ENCODE measurements at places on chromosomes 11 and 22. TPM values are rescaled to one million over a fixed set of nuclear protein-coding genes. Genes with fewer than 3 reads are reported as not detected.

TMA7B gene
- 0.12 TPM for total RNA-seq

ZBED4 gene
- total RNA-seq = 12.5 TPM

AMBRA1 gene
- total RNA-seq = 46.8 TPM

MAJIN gene
- total RNA-seq = 0.70 TPM

TREH gene
- 2.0 TPM for total RNA-seq

KCNJ1 gene
- total RNA-seq = 120 TPM

NEFH gene
- 1.6 TPM for total RNA-seq

PLCB3 gene
- 16.9 TPM for total RNA-seq

P2RY6 gene
- total RNA-seq = 1.5 TPM

FGF4 gene
- not detected for total RNA-seq

OR2AG1 gene
- total RNA-seq = not detected

OR2AG2 gene
- 0.18 TPM for total RNA-seq

RAPSN gene
- total RNA-seq = 12.8 TPM

SOX10 gene
- 1.9 TPM for total RNA-seq

SHANK3 gene
- 23.5 TPM for total RNA-seq

SLC22A12 gene
- total RNA-seq = 4.6 TPM

SHANK2 gene
- 72.7 TPM for total RNA-seq

DERL3 gene
- total RNA-seq = 2.9 TPM

SYCE3 gene
- 0.58 TPM for total RNA-seq

MOGAT2 gene
- 0.53 TPM for total RNA-seq

ASPHD2 gene
- total RNA-seq = 2.7 TPM

MS4A4A gene
- 7.9 TPM for total RNA-seq

C11orf42 gene
- not detected for total RNA-seq

FAM227A gene
- 9.8 TPM for total RNA-seq

ARFGAP2 gene
- 122 TPM for total RNA-seq

C11orf16 gene
- 0.47 TPM for total RNA-seq

OR8G1 gene
- total RNA-seq = not detected

PACSIN3 gene
- 52.4 TPM for total RNA-seq

MRPL11 gene
- 40.3 TPM for total RNA-seq

DEFB131B gene
- total RNA-seq = not detected

TSSK2 gene
- not detected for total RNA-seq

SCUBE2 gene
- total RNA-seq = 13.6 TPM

RTN3 gene
- total RNA-seq = 61.8 TPM

RNF26 gene
- total RNA-seq = 13.8 TPM

TRIM49D1 gene
- total RNA-seq = not detected

GDPD4 gene
- total RNA-seq = not detected

SLC25A18 gene
- 0.53 TPM for total RNA-seq

LIF gene
- 2.7 TPM for total RNA-seq

TMEM184B gene
- 52.0 TPM for total RNA-seq

PGA5 gene
- total RNA-seq = not detected

YWHAH gene
- total RNA-seq = 56.9 TPM
